ENCODE measurements at places on chromosomes 5 and 9.

DNA sequence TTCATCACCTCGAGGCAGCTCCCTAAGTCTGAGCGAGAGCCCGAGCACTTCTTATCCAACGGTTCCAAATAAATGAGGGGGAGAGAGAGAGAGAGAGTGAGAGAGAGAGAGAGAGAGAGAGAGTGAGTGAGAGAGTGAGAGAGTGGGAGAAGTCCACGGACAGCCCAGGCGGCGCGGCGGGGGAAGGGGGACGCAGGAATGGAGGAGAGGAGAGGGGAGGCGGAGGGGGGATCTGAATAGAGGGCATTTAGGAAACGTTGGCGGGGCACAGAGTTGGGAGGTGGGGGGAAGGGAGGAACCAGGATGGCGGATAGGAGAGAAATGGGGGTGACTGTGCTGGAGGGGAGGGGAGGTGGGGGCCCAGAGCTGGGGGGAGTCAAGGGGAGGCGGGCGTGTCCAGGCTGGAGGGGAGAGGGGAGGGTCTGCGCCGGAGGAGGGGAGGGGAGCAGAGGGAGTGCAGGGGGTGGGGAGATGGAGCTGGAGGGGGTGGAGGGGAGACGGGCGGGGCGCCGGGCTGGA is 398 bp upstream of the BASP1 start:
- DNase-seq, result no peak

GRCh38 chr5:141845371-141845851 is 32.8 kb downstream of the PCDH1 start:
- DNase-seq, result no peak

- DNase-seq, result no peak
Observed at GRCh38 chr5:31880449-31880848, 241.5 kb downstream of the PDZD2 start.

DNA sequence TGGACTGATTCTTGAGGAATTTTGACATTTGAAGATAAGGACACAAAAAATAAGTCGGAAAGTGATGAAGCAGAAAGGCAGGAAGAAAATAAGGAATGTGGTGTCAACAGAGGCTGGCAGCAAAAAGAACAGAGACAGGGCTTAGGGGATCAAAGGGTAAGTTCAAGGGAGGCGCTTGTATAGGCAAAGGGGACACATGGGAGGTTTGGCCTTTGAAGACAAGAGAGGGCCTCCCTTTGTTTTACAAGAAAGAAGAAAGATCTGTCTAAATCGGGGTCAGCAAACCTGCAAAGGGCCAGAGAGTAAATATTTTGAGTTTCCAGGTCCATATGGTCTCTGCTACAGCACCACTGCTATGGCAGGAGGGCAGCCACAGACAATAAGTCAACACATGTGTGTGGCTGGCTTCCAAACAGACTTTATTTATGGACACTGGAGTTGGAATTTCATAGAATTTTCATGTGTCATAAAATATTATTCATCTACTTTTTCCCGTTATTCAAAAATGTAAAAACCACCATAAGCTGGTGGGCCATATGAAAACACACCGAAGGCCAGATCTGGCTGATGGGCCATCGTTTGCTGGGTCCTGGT is 112.0 kb upstream of the FBXL7 start:
- no peak for DNase-seq

Data from LoVo (cell line).